DMS 273 treated with DMSO at 0.1 percent for 48 hours (cell line): ENCODE measurements at places on chromosomes 1 and 21.
A peak's percentile ranks its signal among the peaks of the same experiment; 100 is the strongest.

- no peak for DNase-seq
These were observed 5.7 kb downstream of the CLIC6 start for GRCh38 chr21:34674468-34674867.

GRCh38 chr1:243842978-243843511, 7.0 kb downstream of the AKT3 start:
- DNase-seq = no peak

GRCh38 chr1:165290148-165290547, 66.4 kb downstream of the LMX1A start:
- DNase-seq = peak; percentile 35

DNA sequence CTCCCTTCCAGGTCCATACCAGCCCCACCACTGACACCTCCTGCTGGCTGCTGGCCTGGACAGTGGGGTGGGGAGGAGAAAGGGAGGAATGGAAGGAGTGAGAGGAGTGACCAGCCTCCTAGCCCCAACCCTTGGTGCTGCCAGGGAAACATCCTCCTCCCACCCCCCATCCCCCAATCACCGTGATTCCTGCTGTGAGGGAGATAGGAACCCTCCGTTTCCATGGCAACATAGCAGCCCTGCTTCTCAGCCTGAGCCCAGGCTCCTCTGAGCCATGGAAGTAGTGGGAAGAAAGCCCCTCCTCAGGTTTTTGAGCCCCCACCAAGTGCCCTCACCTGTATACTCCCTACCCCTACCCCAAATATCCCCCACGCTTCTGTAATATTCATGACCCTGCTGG, 44.4 kb upstream of the SCMH1 start:
- DNase-seq = no peak

- no peak for DNase-seq
These were observed 144.0 kb downstream of the FMN2 start for GRCh38 chr1:240235521-240236288.

DNA sequence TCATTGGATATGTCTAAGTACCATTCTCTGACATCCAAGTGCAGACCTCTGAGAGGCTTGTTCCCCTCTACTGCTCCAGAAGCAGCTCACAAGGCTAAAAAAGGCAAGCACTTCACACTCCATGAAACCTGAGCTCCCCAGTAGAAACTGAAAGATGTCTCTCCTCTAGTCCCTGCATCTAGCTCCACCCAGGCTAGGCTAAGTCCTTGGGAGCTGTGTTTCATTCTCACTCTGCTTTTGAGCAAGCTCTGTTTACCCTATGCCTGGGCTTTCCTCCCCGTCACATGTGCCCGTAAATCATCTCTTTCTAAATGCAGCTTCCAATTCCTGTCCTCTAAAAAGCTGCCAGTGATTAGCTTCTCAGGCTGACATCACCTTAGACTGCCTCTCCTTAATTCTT, 39.0 kb downstream of the LRRC71 start:
- no peak for DNase-seq

DNA sequence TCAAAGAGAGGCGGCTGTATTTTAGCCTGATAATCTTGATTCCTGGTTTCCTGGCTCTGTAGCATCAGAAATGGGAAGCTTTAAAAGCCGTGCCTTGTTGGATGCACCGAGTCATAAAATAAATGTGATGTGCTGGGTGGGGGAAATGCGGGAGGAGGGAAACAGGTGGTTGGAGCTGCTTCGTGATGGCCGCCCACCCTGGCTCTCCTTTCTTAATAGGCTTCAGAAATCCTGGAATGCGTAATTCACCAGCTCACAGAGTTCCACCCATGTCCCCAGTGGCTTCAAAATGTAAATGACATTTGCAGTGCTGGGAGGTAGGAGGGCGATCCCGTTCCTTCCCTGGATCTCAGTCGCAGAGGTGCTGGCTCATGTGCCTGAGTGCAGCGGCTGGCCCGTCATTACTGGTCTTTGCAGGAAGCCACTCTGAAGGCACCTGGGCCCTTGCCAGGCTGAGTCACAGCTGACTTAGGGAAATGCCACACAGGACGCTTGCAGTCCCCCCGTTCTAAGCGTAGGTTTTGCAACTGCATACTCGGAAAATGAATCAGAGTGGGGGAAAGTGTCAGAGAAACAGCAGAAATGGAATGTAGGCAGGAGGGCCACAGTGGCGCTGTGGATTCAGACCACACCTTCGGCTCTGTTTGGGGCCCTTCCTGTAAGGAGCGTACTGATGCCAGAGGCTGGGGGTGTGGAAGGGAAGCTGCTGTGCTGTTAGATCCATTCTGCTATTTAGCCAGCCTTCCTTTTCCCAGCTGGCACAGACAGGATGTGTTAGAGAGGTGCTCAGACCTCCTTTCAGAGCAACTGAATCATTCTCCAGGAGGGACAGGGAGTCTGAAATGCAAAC, 37.6 kb downstream of the GALNT2 start:
- peak; percentile 3 for DNase-seq

DNA sequence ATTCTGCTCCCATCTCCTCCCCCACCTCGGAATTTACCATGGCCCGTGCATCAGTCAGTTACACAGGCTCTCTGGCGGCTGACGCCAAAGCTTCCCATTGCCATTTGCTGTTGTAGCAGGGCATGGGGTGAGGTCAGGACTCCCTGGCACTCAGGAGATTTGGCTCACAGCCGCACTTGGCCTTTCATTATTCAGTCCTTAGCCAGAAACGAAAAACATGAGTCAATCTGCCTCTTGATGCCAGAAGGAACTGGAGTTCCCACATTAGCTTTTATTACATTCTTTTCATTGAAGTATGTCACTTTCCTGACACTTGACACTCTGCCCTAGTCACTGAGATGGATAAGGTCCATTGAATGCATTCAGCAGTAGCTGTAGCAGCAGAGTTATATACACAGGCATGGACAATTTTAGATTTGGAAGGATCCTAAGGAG, 260.6 kb downstream of the CACNA1E start:
- DNase-seq = no peak

DNA sequence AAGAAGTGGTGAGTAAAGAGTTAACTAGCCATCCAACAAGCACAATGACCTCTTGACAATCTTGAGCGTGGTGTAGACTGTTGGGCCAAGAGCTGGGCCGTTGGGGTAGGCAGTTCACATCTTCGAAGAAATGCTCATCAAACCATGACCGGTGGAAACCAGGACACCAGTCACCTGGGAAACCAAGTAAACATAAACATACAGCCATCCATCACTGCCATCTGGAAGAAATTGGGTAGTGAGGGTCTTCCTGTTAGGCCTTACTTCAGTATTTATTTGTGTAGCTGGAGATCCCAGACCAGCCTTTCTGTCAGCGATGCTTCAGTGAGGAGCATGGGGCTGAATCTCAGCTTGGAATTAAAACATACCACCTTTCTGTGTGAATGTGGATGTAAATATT, 108.1 kb upstream of the HAO2 start:
- no peak for DNase-seq

GRCh38 chr1:226736908-226737818, 1.9 kb downstream of the ITPKB start:
- no peak for DNase-seq
